LNCaP clone FGC (cell line): ENCODE measurements at places on chromosomes 4 and X.

- no peak for DNase-seq
Observed at GRCh38 chr4:8316911-8317351, 47.4 kb downstream of the HTRA3 start.

DNA sequence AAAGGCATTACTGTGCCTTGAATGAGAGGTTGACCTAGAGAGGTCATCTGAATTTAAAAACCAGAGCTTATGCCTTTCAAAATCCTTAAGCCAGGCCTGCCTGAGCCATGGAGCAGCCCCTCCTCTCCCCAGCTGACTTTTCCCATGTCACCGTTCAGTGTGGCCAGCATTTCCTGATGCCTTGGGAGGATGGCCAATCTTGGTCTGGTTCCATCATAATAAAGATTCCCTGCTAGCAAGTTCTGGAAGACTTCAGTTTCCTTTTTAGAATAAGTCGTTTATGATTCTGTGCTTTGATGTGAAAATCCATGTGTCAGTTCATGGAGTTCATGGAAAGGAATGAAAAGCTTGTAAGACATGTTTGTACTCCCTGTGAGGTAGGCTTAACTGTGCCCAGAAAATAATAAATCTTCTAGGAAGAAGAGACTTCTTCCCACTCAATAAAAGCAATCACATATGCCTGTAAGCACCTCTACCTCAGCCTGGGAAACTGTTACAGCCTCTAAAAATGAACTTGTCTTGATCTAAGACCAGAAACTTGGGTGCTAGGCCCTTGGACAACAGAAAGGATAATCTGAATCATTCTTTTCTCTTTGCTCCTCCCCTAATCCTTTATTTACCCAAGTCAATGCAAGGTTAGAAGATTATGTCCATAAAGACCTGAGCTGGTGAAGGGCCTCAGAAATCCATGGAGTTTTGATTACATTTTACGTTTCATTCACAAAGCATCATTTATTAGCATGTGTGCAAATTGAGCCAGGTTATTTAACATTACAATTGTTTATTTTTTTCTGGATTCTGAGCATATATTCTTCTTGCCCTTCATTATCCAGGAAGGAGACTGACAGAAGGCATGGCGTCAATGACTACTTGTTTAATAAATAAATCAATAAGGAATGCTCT, 84.0 kb upstream of the TBC1D9 start:
- no peak for DNase-seq

DNA sequence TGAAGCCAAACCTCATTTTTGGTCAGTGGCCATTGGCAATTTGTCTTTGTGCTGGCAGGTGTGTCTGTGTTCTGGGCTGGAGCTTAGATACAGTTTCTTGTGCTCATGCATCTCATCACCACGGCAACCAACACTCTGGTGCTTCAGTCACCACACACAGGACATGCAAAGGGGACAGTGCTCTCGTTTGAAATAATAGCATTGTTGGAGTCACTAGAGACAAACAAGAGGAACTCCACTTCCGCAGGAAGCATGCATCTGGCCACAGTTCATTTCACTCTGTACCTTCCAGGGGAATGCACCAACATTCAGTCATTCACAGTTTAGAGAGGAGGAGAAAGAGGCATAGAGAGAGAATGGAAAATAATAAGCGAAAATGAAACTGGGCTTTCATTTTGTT, 267.4 kb downstream of the ANK2 start:
- DNase-seq: no peak

- DNase-seq: no peak
Observed at GRCh38 chr4:105543881-105544280, 8.5 kb upstream of the ARHGEF38 start.

GRCh38 chr4:40887764-40888131, 138.0 kb downstream of the NSUN7 start:
- DNase-seq: no peak

GRCh38 chr4:159758061-159758460, 655.2 kb downstream of the RAPGEF2 start:
- DNase-seq: no peak

DNA sequence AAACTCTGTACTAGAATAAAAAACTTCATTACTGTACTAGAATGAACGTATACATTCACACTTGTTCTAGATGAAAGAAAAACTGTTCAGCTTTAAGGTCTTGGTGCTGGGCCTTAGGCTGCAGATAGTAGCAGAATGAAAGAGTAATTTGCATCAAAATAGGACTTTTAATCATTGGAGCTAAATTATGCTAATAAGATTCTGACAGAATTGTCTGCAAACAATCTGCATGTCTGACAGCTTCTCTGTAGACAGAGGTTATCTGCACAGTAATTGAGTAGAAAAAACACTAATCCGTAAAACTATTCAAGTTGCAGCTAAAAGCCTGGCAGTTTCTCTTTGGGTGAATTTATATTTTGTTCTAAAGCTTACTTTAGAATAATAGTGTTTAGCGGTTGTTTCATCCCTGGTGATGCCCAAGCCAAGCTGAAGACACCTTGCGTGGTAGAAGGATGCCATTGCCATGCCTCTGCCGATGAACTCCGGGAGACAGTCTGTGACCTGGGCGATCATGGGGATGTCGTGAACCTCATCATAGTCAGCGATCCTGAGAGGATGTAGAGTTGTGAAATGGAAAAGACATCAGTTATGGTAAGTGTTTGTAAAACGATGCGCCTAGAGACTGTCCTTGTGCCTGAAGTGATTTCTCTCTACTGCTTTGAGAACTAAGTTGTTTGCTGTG, 25.3 kb downstream of the LRP2BP start:
- no peak for DNase-seq

DNA sequence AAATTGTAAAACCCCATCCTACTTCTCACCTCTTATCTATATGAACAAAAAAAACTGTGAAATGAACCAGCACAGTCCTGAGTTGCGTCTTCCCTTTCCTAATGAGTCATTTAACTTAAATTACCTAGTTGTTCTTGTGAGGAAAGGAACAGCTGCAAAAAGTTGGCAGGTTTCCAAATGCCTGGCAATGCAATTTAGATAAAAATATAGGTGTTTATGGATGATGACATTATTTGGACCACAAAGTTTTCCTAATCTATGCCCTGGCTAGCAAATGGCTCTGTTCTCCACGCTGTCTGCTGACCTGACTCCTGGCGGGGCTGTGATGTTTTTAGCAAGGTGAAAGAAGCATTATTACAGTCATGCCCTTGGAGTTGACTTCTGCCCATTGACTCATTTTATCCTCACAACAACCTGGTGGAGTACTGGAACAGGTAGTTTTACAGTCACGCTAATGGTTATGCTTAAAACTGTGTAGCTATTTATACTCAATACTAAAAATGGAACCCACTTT, 29.8 kb upstream of the RELL1 start:
- DNase-seq: no peak

GRCh38 chrX:49058794-49059193, at the start of gene CCDC120:
CCDC120 (plus strand) TSS chrX:49058999; CDS start chrX:49062042, 3,043 bp downstream.
- DNase-seq: no peak

GRCh38 chrX:104098151-104098808, 14.0 kb upstream of the ZCCHC18 start:
- DNase-seq: peak; percentile 77

DNA sequence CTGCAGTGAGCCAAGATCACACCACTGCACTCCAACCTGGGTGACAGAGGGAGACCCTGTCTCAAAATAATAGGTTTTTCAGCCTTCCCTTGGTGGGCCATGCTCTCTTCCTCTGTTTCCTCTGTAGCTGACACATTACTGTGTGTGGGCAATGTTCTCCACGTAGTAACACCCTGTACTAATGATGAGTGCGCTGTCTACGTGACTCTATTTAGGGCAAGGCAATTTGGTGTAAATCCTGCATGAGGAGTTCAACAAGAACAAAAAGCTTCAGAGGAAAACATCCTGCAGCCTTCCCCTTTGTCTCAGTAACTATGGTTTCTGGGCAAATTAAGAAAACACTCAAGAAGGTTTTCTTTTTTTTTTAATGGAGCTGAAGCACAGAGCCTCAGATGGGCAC, 24.4 kb upstream of the JAKMIP1 start:
- DNase-seq: no peak

DNA sequence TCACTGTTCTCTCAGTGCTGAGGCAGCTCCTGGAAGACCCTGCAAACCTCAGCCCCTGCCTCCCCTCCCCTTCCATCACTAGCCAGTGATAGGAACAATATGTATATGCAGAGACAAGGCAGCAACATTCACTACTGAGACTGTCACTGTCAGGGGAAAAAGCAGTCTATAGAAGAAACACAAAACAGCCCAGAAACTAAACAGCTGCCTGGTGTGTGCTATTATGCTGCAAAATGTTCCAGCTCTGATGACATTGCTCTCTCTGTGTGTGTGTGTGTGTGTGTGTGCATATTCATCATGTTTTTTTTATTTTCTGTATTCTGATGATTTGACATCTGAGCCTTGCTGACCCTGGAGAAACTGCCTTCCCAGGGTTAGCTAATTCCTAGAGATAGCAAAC, 147.2 kb downstream of the SPATA18 start:
- no peak for DNase-seq

- no peak for DNase-seq
Observed at GRCh38 chr4:100288811-100289529, 98.7 kb upstream of the DDIT4L start.

DNA sequence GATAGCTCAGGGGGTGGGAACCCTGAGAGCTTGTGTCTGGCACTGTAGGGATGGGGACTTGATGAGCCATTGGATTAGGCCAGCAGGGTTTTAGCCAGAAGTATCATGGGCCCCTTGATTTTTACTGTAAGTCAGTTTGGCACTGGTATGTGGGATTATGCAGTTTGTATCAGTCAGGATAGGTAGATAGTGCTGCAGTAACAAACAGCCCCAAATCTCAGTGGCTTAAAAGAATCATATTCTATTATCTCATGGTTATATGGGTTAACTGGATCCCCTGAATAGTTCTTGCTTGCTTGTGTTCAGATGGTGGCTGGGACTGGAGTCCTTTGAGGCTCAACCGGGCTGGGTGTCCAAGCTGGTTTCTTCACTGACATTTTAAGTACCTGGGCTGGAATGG, 56.5 kb downstream of the SORCS2 start:
- DNase-seq: no peak

GRCh38 chr4:142923619-142924018, 77.5 kb upstream of the INPP4B start:
- DNase-seq: no peak

- DNase-seq: no peak
Observed at GRCh38 chr4:54553001-54553400, 104.8 kb upstream of the KIT start.

GRCh38 chr4:77035153-77035552, 40.6 kb downstream of the CCNI start:
- DNase-seq: no peak

GRCh38 chr4:176794651-176795050, 1.9 kb upstream of the VEGFC start:
- DNase-seq: peak; percentile 52

DNA sequence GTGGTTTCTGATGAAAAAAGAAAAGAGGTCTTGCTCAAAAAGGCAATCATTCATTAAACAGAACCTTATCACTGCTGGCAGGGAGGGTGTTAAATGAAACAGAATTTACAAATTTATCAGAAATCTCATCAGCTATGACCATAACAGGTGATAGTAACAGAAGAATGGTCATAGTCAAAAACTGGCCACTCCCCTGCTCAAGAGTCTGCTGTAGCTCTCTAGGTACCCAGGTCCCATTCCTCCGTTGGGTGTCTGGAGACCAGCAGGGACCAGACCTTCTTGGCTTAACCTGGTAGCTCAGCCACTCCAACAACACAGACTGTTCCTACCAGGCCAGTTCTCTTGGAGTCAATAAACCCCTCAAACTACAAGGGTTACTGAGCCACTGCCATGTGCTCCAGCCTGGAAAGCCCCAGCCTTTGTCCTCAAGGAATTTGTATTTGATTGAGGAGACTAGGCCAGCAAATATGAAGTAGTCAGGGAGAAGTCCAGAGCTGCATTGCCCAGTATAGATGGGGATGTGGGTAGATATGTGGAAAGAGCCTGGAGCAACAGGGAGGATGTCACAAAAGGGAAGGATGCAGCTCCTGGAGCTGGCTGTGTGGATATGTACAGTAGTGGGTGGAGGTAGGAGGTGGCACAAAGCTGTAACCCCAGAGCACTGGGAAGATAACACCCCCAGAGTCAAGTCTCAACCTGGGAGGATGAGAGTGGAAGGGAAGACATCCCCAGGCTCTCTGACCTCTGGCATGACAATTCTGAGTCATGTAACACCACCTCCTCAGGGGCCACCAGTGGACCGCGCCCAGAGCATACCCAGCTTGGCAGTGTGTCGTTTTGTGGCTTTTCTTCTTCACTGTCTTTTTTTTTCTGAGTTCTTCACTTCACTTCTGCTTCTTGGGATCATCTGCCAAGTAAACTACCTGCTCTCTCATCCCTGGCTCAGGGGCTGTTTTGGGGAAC, 21.9 kb downstream of the RASL11B start:
- no peak for DNase-seq
